ENCODE measurements at places on chromosomes 2 and 18.

GRCh38 chr2:201466050-201466675 lies 14.6 kb downstream of the STRADB start:
- DNase-seq: peak; percentile 76

DNA sequence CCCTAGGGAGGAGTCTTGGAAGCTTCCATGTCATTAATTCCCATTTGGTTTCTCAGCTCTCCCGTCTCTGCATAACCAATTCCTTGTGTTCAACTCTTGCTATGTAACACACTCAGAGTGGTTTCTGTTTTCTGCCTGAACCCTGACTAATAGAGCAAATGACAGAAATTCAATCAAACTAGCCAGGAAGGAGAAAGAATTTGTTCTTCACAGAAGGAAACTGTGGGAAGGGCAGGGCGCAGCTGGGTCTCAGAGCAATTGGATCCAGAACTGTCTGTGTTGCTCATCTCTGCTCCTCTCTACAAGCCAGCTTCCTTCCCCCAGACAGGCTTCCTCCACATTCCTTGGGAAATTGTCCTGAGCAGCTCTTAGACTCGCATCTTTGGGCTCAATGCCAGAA lies 269.8 kb downstream of the TNS1 start:
- DNase-seq: peak; percentile 70

DNA sequence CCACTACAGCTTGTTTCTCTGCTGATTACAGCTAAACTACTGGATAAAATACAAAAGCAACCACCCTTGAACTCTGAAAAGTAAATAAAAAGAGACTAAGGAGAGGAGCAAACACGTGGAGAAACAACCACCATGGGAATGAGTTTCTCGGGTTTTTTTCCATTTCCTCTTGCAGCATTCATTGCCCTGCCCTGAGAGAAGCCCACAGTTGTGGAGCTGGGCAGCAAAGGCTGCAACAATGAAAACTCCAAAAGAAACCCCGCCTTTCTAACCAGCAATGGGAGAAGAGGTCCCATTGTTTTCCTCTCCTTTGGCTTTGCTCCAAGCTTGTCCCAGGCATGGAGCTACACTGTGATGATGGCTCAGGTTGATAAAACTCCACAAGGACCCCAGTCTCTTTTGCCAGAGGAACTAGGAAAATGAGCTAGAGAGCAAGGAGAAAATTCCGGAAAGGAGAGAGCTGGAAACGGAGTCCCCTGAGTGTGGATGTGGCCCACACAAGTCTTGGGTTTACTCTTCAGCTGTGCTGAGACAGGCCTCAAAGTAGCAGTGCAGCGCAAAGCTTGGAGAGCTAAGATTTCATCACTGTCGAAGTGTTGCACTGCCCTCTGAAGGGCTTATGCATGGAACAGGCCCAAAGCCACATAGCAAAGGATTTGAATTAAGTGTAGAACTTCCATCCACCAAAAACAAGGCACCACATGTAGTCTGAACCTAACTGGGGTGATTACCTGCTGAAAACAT lies 20.9 kb downstream of the NAPG start:
- DNase-seq: no peak

- DNase-seq: peak; percentile 17
Observed at GRCh38 chr2:71067567-71068217, 756 bp upstream of the NAGK start.

- DNase-seq: peak; percentile 59
Observed at GRCh38 chr2:159185401-159186130, 100.9 kb downstream of the WDSUB1 start.

- DNase-seq: peak; percentile 39
Observed at GRCh38 chr2:142980246-142981068, 103.0 kb downstream of the KYNU start.

DNA sequence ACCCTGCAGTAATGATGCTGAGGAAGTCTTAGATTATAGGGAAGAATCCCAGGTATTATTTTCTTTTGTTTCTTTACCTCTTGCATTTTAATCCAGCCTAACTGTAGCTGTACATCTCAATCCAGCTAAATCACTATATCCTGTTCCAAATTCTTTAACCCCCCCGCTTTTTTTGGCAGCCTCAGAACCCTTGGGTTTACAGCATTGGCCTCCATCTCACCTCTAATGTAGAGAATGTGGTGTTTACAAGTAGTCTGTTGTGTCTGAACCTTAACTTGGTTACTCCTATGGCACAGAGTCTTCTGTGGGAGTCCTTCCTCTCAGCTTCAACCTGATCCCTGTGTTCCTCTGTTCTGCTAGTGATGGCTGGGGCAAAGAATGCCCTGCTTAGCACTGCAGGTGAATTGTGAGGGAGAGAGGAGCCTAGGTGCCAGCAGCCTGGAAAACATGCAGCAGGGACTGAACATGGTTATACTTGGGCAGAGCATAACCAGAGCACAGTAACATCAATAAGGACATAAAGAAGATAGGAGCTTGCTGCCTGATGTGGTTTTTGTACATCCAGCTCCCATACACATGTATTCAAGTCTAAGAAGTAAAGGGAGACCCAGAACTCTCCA lies 130.2 kb downstream of the FAM124B start:
- DNase-seq: no peak

DNA sequence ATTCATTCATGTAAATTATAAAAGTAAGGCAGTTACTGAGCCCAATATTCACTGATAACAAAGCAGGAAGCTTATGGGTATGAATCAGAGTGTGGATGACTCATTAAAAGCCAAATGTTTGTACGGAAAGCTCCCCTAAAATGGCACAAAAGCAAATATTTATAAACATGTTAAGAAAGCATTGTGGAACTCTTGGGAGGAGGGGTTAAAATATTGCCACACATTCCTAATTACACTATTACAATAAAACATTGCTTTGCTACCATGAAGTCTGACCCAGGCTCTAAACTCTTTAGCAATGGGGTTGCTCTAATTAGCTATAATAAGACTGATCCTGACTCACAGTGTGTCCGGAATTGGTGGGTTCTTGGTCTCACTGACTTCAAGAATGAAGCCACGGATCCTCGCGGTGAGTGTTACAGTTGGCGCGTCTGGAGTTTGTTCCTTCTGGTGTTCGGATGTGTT lies 110.9 kb downstream of the NAB1 start:
- peak; percentile 75 for DNase-seq

DNA sequence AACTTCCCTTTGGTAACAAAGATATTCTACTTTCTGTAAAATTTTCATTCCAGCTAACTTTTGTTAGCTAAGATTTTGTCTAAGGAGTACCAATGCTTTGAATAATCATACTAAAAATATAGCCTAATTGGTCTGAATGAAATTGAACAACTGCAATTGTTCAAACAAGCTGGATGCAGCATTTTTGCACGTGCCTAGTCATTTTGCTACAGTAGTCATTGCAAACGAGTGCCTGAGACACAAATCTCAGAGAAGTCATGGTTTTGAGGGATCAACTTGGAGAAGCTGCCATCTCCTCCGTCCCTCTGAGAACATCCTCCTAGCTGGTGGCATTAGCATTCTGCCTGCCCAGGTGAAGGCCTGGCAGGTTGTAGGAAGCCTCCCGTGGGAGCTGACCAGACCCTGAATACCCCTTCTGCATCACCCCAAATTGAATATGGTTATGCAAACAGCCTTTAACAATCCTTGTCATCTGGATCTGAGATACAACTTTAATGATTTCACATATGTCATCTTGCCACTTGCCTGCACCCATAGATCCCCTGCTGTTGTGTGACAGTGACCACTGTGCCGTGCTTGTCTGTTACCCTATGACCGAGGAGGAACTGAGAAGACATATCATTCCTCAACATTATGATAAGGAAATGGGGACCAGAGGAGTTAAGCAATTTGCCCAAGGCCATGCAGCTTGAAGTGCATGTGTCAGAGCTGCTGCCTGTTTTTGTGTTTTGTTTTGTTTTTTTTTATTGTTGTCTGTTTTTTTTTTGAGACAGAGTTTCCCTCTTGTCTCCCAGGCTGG lies 29.1 kb upstream of the MGAT4A start:
- no peak for DNase-seq

GRCh38 chr2:150476809-150477302 lies 10.6 kb downstream of the RND3 start:
- DNase-seq: no peak
